Neural progenitor cell (in vitro differentiated cells): ENCODE measurements at places on chromosomes 11 and 22. TPM values are rescaled to one million over a fixed set of nuclear protein-coding genes. Genes with fewer than 3 reads are reported as not detected.

DNA sequence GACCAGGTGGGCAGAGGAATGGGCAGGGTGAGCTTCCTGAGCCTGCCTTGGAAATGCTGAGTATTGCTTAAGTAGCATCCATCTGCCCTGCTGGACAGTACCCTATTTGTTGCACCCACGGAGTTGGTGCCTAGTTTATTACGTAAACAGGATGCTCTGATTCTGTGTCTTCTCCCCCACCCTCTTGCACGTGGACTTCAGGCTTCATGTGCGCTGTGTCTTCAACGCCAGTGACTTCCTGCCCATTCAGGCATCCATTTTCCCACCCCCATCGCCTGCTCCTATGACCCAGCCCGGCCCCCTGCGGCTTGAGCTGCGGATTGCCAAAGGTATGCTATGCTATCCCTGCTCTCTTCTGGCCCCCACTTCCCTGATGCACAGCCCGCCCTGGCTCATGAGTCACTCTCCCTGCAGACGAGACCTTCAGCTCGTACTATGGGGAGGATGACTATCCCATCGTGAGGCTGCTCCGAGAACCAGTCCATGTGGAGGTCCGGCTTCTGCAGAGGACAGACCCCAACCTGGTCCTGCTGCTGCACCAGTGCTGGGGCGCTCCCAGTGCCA, 5.7 kb downstream of the ZP1 start:
- peak; percentile 11 for DNase-seq

- DNase-seq = no peak
Measured at GRCh38 chr22:23212061-23213021, 32.0 kb downstream of the BCR start.

GRCh38 chr11:60992842-60993409, 21.4 kb downstream of the CD6 start:
- no peak for DNase-seq

- DNase-seq = no peak
Measured at GRCh38 chr11:33063326-33063881, 24.0 kb downstream of the TCP11L1 start.

CSF2RB gene
- 0.03 TPM in 1 of 2 replicates, not detected in the other for total RNA-seq
